SW480 (cell line): ENCODE measurements at places on chromosomes 13 and 19.

- no peak for DNase-seq
These were observed 1.4 kb upstream of the PAN3 start for GRCh38 chr13:28136916-28137315.

DNA sequence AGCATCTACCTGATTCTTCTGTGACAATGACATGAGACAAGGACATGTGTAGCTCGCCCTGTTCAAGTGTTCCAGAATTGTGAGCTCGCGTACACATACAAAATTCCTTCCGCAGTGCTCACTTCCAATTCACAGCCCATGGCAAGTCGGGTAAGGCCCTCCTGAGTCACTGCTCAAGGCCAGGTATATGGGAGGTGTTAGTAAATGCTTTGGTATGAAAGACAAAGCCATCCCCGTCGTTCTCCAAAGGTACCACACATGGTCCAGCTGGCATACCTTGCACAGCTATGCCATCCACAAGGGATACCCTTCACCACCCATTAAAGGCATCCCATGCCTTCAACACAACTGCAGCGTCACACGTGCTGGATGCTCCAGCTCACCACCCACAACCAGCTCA, 4.4 kb upstream of the ELL start:
- DNase-seq, result no peak

GRCh38 chr13:23654111-23655110, 84.2 kb downstream of the TNFRSF19 start:
- no peak for DNase-seq

- DNase-seq, result no peak
These were observed 376.4 kb downstream of the MTUS2 start for GRCh38 chr13:29196409-29197074.

GRCh38 chr13:93625536-93625935, 398.9 kb downstream of the GPC6 start:
- no peak for DNase-seq

- DNase-seq, result no peak
These were observed 23.9 kb upstream of the URAD start for GRCh38 chr13:28012383-28012782.

- no peak for DNase-seq
These were observed 169.0 kb upstream of the UFM1 start for GRCh38 chr13:38180670-38181069.

DNA sequence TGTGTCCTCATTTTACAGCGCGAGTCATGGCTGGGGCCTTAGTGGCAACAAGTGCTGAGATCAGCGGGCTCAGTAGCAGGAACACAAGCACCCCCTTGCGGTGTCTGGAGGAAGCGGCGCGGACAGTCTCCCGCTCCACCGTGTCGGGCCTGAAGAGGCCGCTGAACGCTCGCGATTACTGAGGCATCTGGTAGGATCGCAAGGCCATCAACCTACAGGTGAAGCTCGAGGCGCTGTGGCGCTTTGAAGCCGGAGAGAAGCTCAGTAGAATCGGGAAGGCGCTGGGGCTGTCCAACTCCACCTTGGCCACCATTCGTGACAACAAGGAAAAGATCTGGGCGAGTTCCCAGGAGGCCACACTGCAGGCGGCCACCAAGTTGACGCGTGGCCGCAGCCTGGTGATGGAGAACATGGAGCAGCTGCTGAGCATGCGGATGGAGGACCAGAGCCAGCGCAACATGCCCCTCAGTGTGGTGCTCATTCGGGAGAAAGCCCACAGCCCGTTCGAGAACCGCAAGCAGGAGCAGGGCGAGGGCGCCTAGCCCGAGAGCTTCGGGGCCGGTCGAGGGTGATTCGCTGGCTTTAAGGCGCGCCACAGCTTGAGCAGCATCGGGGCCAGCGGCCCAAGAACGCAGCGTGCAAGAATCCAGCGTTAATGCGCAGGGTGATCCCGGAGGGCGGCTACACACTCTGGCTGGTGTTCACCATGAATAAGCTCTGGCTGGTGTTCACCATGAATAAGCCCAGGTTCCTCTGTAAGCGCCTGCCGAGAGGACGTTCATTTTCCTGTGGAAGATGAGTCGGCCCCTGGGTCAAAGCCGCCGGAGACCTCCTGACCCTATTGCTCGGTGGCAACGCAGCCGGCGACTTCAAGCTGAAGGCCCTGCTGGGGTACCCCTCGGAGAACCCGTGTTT, 8.3 kb upstream of the MZF1 start:
- no peak for DNase-seq

- DNase-seq, result no peak
These were observed 1299.2 kb upstream of the SPRY2 start for GRCh38 chr13:81639984-81640582.

- DNase-seq, result no peak
These were observed 15.1 kb upstream of the CACNG8 start for GRCh38 chr19:53947624-53948023.

DNA sequence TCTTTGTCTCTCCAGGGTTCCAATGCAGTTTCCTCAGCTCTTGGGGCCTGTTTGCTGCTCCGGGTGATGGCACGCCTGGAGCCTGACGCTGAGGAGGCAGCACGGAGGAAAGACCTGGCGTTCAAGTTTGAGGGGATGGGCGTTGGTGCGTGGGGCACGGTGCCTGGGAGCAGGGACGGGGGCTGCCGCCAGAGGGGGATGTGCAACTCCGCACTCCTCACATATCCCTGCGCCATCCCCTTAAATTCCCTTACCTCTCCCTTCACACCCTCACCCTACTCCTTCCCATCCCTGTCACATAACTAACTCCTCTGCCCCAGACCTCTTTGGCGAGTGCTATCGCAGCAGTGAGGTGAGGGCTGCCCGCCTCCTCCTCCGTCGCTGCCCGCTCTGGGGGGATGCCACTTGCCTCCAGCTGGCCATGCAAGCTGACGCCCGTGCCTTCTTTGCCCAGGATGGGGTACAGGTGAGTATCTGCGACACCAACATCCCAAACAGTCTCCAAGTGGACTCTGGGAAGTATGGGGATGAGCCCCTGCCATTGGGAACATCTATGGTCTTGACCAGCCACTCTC, 31.1 kb downstream of the TRPM4 start:
- DNase-seq, result no peak

DNA sequence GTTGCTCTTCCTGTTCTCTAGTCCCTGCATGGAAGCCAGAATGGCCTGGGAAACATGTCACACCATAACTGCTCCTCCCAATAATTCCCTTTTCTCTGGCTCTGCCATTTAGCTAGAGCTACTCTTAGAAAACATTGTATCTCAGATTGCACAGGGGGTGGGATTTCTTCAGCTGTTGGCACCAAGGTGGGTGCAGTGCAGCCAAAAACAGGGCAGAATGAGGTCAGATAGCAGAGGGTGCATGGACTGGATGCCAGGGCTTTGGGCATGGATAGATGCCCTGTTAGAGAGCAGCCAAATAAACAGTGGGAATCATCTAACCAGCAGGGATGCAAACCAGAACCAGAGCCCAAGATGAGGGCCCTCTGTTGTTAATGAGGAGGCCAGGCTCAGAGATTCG, 4.9 kb upstream of the AMER2 start:
- no peak for DNase-seq

- DNase-seq, result no peak
These were observed 1338.8 kb upstream of the MIR17HG start for GRCh38 chr13:90008707-90009149.

DNA sequence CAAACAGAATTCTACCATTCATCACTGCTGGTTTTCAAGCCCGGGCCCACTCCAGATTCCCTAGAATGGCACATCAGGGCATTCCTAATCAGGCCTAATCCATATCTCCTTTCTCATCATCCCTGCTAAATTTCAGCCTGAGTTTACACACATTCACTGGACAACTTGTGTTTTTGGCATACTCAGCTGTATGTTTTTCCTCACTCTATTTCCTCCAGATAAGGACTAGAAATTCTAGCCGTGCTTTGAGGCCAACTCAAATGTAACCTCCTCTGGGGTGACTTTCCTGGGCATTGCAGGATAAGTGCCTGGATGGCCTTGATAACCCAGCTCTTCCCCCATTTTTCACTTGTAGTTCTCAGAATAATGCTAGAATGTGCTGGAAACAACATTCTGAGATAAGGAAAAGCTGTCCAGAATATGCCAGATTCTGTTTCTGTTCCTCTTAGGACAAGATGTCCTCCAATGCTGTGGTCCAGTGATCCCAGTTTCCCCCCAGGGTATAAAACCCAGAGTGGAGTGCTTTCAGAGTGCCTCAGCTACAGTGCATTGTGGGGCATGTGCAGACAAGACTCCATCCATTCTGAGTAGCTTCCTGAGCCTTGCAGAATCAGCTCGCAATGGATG, 66.9 kb upstream of the CLDN10 start:
- DNase-seq, result no peak

- DNase-seq, result no peak
These were observed 82.5 kb upstream of the UBAC2 start for GRCh38 chr13:99118179-99118578.

DNA sequence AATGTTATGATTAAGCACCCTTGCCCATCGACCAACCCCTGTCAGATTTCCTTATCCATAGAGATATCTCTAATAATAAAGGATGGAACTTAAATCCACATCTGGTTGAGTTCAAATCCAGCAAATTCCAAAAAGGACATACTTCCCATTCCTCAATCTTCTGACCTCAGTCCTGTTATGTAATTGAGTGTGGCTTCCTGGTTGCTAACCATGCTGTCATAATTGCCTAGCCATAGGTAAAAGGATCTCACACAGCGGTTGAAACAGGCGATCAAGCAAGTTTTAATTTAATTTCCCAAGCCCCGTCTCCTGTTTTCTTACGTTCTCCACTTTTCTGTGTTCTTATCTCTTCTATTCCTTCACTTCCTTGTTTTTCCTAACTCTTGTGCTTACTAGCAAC, 550.3 kb downstream of the GPC6 start:
- DNase-seq, result no peak

DNA sequence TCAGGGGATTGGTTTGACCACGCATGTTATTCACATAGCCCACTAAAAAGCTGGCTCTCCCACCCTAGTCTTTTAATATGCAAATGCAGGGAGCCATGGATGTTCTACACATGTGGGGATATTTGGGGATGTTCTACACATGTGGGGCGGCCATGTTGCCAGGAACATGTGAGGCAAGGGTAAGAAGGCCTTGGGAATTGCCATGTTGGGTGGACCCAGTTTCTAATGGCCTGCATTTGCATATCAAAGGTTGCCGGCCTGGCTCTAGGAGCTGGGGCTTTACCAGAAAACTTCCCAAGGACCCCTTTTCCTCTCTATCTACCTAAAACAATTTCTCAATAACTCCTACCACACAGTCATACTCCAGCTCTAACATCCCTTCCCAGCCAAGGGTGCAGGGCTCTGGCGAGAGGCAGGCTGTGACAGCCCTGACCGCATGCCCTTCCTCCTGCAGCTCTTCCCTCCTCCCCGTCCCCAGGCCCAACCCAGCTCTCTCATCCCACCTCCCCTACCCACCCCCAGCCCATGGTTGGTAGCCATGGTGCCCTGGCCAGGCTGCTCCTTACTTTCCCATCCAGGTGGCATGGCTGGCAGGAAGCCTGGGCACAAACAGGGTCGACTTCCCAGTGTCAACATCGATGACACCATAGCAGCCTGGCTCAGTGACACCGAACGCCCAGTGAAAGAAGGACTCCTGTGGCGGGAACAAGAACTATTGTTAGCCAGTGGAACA, 11.0 kb downstream of the PEPD start:
- no peak for DNase-seq

DNA sequence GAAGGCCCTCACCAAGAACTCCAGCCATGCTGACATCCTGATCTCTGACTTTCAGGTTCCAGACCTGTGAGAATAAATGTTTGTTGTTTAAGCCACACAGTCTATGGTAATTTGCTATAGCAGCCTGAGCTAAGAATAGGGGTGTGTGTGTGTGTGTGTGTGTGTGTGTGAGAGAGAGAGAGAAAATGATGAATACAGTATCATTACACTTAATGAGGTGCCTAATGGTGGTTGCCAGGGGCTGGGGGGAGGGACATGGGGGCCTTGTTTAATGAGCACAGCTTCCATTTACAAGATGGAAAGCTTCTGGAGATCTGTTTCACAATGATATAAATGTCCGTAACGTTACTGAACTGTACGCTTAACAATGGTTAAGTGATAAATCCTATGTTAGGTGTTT, 53.8 kb upstream of the LATS2 start:
- DNase-seq, result no peak

DNA sequence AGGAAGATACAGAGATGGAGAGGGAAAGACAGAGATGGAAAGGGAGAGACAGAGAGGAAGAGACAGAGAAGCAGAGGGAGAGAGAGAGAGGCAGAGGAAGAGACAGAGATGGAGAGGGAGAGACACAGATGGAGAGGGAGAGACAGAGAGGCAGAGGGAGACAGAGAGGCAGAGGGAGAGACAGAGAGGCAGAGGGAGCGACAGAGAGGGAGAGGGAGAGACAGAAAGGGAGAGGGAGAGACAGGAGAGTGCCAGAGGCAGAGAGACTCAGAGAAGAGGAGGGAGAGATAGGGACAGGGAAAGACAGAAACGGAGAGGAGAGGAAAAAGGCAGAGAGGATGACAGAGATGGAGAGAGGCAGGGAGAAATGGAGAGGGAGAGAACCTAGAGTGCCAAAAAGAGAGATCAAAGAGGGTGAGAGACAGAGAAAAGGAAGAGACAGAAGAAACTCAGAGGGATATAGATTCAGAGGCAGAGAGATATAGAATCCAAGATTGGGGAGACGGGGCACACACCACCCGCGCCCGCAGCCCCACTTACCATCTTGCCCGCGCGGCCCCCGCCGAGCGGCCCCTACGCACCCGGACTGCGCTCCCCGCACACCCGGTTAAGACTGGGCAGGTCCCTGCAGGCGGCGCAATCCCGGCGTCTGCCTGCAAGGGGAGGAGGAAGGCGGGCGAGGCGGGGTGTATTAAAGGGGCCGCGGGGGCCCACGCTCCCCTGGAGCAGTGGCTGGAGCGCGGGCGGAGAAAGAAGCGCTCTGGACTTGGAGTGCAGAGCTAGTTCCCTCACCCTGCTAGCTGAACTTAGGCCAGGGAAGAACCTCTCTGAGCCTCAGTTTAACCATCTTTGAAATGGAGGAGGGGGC, 10.7 kb downstream of the TM6SF2 start:
- no peak for DNase-seq

- no peak for DNase-seq
These were observed 9.8 kb upstream of the MZF1 start for GRCh38 chr19:58582985-58583384.

GRCh38 chr13:24264976-24265375, 44.4 kb upstream of the C1QTNF9 start:
- no peak for DNase-seq

DNA sequence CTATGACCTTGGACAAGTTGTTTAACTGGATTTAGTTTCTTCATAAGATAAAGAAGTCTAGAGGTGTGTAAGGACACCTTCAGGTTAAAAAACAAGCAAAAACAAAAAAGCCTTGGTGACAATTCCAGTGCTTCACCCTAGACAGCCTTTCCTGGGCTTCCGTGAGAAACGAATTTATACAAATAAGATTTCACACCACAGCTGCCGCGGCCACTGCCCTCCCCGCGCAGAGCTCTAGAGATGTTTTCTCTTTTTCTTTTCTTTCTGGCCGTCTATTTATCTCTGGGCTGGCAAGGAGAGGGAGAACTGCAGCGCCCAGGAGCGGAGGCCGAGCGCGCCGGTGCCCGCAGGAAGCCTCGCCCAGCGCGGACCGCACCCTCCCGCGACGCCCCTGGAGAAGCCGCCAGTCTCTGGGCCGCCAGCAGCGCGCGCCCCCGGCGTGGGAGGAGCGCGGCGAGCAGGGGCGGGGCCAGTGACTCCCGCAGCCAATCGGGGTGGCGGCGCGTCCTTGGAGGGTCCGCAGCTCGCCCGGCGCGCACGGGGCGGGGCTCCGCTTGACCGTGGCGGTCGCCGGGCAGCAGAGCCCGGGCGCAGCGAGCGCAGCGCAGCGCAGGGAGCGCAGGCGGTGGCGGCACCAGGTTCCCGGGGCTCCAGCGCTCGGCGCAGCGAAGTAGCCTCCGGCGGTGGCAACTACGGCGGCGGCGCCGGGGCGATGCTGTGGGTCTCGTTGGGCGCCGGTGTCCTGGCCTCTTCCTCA, 107.0 kb downstream of the RXFP2 start:
- DNase-seq, result peak; percentile 89

GRCh38 chr19:47813304-47813994, 8.3 kb upstream of the CRX start:
- peak; percentile 72 for DNase-seq
